ENCODE measurements at places on chromosomes 1 and 21.

DNA sequence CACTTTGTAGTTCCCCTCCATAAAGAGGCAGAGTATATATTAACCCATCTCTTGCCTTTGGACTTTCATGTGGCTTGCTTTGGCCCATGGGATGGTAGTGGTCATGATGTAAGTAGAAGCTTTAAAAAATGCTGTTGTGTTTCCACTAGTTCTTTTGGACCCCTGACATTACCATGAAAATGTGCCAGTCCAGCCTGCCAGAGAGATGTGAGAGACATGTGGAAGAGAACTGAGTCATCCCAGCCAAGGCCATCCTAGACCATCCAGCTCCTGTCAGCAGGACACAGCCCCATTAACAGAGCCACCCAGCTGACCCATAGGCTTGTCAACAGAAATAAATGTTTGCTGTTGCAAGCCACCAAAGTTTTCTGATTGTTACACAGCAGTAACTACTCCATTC is 3.9 kb upstream of the CD101 start:
- DNase-seq, result no peak

GRCh38 chr1:173417563-173417962 is 59.6 kb upstream of the PRDX6 start:
- no peak for DNase-seq

DNA sequence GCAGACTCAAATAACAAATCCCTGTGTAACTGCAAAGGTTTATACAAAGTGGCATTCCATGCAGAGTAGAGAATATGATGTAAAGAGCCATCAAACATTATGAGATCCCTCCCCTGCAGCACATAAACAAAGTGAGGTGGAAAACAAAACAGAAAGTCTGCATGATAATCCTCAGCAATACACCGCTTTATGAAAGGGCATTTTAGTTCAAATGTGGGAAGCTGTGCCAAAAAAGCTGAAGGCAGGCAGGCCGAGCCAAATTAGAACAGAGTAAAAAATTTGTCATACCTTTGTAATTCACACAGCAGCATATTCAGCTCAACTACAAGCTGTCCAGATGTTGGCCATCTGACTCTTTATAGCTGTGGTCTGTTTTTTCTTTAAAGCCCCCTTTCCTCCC is 113.5 kb downstream of the LHX9 start:
- no peak for DNase-seq

- DNase-seq, result peak; percentile 38
Measured at GRCh38 chr1:67429528-67430357, 459 bp downstream of the SERBP1 start.

GRCh38 chr21:46402421-46402820 is 56.3 kb upstream of the DIP2A start:
- no peak for DNase-seq

DNA sequence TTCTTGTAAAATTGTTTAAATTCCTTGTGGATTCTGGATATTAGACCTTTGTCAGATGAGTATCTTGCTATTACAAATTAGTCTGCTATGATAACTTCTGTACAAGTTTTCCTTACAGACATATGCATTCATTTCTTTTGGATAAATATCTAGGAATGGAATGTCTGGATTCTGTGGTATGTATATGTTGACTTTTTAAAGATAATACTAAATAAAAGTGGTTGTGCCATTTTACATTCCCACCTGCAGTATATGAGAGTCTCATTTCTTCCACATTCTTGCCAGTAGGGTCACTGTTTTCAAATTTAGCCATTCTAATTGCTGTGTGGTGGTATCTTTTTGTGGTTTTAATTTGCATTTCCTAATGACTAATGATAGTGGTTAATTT is 53.9 kb downstream of the SYDE2 start:
- no peak for DNase-seq

DNA sequence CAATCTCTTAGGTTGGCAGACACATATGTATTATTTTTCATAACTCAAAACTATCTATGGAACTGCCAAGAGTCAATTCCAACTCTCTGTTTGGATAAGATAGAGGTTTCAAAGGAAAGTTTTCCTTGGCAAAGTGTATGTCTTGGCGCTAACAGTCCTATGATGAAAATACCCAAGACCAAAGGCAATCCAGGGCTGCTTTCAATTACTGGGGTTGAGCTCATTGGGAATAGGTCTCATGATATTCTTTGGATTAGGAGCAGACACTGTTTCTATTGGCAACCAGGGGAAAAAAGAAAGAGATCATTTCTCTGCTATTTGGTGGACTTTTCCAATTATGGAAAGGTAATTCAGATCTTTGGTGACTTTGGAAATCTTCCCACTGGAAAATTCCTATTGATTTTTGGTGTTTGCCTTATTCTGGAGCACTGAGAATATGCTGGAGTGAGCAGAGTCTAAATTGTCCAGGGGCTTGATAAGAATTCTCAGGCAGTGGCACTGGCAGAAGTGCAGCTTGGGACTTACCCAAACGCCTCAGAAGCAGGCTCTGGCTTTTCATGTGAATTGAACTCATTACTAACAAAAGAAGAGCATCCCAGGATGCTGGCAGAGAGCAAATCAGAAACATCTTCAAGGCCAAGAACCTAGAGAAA is 20.4 kb upstream of the PLXNA2 start:
- DNase-seq, result no peak

- no peak for DNase-seq
Measured at GRCh38 chr1:148363439-148363810, 119.7 kb downstream of the PPIAL4G start.

DNA sequence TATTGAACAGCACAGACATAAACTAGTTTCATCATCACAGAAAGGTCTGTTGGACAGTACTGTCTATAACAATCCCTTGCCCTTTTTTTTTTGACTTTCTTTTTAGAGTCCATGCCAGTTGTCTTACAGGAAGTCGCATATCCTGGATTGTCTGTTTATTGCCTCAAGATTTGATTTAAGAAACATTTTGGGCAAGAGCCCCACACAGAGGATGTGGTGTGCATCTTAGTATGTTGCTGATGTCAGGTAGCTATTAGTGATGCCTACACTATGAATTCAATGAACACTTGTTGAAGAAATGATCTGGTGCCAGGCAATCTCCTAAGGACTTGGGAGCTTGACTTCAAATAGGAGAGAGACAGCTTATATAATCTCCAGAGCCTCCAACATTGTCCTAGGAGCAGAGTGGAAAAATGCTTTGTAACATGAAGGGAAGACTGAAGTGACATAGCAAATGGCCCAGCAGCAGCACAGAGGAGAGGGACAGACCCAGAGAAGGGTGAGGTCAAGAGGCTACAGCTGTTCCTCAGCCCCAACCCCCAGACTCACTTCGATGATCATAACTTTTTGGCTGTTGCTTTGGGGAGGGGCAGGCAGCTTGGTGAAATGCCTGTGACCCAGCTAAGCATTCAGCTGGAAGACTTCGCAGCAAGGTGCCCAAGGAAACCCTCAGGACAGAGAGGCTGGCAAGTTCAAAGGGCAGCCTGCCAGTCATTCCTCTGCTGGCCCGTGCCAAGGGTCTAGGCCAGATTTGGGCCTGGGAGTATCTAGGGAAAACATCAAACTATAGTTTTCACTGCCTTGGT is 7.5 kb upstream of the RAB29 start:
- no peak for DNase-seq

GRCh38 chr1:98888869-98889268 is 115.8 kb downstream of the PLPPR5 start:
- no peak for DNase-seq

DNA sequence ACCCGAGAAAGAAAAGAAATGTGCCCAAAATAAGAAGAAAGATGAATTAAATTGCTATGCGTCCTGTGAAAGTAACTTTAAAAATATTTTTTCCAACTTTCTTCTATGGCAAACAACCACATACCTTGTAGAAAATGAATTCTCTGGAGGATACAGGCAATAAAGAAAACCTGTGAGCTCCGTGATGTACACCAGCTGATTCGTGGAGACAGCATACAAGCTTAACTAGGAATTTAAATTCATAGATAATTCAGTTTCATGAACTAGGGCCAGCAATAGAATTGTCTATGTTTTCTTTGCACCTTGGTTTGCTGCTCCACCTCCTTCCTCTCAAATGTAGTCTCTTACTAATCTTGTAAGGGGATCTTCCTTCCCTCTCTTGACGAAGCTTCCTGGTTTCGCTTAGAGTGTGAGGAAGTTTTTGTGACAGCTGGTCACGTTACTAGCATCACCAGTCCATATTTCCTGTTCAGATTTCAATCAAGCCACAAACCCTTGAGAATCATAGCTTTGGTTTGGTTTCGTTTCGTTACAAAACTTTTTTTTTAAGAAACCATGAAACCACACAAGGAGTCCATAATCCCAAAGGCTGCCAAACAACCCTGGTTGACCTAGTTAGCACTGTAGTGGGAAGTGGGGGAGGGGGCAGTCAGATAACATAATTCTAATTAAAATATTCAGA is 35.8 kb downstream of the GREM2 start:
- no peak for DNase-seq

DNA sequence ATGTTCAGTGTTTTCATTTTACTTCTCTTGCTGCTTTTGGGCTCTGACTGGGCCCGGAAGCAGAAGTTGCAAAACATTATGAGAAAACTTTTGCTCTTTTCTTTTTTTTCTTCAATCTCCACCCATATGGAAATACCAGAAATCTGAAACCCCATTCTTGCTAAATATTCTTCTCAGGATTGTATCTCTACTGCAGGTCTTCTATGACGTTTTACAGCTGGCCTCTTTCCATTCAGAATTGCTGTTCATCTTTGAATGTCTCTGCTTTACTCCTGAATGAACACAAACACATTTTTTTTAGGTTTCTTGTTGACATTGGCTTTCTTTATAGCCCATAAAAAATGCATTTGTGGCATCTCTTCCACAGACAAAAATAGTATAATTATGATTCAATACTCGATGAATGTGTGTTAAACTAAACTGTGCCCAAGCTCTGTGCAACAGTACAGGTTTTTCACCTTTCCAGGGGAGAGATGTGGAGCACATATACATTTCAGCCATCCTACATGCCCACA is 18.8 kb downstream of the PTPRC start:
- DNase-seq, result no peak

- no peak for DNase-seq
Measured at GRCh38 chr21:42740405-42740909, 87.0 kb downstream of the PDE9A start.

DNA sequence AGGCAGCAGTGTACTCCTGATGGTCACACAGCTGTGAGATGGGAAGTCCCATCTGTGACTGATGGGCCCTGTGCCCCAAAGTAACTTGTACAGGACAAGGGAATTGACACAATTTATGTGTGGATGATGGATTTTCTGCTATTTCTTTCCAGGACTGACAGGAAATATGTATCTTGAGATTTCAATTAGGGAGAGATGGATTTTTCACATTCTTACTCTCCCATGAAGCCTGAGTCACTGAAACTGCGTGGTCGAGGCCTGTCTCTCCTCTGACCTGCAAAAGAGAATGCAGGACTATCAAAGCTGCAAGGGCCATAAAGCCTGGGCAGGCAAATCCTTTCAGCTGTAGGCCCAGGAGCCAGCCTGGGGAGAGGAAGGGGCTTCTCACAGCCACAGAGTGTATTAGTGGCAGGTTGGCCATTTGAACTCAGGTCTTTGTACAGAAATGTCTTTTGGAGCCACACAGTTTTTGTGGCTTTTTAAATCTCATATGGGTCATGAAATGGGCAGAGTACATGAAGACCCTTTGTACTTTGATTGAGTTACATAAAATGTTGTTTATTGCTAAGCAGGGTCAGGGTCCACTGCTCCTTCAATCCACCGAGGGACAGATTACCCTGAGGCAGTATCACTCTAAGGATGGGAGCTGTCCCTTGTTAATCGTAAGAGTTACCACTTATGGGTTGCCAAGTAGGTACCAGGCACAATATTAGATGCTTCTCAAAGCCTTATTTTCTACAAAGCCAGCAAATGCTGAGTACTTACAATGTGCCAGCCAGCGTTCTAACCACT is 14.8 kb downstream of the ALX3 start:
- DNase-seq, result no peak

DNA sequence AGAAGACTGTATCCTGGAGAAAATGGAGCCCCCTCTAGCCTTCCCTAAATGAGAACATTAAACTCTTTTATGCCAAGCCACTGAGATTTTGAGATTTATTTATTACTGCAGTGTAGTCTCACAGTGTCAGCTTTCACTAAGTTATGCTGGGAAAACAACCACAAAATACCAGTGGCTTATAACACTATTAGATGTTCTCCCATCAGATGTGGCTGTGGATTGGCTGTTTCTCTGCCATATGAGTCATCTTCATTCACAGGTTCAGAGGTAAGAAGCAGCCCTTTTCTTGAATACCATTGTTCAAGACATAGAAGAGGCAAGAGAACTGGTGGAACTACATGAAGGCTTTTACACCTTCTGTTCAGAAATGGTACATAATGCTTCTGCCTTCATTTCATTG is 32.1 kb upstream of the ST6GALNAC5 start:
- no peak for DNase-seq

- DNase-seq, result no peak
Measured at GRCh38 chr1:15956150-15956549, 19.8 kb downstream of the ZBTB17 start.

- DNase-seq, result no peak
Measured at GRCh38 chr1:29379443-29380073, 143.2 kb downstream of the PTPRU start.

GRCh38 chr1:61053712-61054600 is 28.4 kb upstream of the NFIA start:
- no peak for DNase-seq

All from hippocampal formation (tissue), 2 donors.